ENCODE measurements at places on chromosomes 11 and 22.

- H3K27ac ChIP-seq = no peak overlapping the region
- no peaks in the 10 kb centered on the region for H3K36me3 ChIP-seq
- H3K4me3 ChIP-seq = no peak overlapping the region
- no peaks in the 10 kb centered on the region for H3K27me3 ChIP-seq
- no peaks in the 10 kb centered on the region for H3K4me1 ChIP-seq
Measured at GRCh38 chr22:33848251-33848650, 72.0 kb downstream of the LARGE1 start.

DNA sequence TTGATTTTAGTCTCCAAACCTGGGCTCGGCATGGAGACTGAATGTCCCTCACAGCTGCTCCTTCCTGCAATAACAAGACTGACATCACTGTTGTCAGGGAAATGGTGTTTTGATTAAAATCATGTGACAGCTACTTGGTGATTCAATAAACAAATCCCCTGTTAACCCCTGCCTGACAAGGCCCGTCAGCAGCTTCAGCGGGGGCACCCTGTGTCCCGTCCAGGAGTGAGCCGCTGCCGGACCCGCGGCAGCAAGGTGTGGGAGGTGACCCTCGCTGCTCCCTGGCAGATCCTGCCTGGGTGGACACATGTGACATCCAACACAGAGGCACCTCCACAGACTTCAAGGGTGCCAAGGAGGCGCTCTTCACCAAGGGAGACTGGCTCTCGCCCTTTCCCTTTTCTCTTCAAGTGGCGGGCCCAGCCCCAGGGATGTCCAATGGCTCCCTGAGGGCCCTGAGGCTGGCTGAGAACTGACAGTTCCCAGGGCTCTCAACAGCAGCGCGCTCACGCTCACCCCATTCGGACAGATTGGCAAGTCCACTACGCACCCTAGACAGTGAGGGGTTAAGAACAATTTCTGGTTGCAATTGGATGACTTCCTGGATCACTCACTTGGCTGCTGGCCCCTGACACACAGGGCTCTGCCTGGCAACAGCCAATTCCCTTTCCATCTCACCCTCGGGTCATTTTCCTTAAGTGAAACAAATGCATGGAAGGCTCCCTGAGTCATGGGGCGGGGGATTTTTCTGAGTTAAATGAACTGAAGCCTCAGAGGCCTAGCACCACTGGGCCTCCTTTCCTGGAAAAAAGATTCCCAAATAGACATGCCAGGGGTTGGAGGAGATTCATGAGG lies 30.7 kb downstream of the PPP2R1B start:
- no peak overlapping the region for H3K27ac ChIP-seq
- H3K27me3 ChIP-seq = no peaks in the 10 kb centered on the region
- H3K4me1 ChIP-seq = no peaks in the 10 kb centered on the region
- DNase-seq = no peak
- H3K4me3 ChIP-seq = no peak overlapping the region

DNA sequence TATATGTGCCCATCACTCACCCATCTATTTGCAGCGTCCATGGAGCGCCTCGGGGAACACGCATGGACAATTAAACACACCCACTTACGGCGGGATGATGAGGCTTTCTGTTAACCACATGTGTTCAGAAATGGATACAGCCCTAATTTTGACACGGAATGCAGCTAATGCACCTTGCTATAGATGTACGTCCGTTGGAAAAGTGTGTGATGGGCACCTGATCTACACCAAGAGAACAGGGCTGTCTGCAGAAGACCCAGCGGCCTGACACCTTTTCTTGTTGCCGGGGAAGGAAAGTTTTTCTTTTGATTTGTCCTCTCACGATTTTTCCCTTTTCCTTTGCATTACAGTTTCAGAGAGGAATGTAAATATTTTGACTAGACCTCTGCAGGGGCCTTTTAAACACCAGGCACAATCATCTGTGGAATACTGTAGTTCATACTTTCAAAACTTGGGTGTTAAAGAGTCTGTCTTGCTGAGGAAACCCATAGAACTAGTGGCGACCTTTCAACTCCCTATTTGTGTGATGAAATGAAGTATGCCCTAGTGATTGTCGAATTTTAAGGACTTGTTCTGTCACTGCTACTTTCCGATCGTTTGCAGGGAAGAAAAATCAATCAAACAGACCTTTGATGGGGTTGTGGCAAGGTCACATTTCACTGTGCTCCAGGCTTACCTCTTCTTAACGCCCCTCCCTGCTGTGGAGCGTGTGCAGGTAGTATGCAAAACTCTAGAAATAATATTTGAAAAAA lies 16.5 kb upstream of the PAX6 start:
- no peak for DNase-seq
- no peak overlapping the region for H3K27ac ChIP-seq
- H3K4me1 ChIP-seq = no peaks in the 10 kb centered on the region
- H3K36me3 ChIP-seq = no peaks in the 10 kb centered on the region

DNA sequence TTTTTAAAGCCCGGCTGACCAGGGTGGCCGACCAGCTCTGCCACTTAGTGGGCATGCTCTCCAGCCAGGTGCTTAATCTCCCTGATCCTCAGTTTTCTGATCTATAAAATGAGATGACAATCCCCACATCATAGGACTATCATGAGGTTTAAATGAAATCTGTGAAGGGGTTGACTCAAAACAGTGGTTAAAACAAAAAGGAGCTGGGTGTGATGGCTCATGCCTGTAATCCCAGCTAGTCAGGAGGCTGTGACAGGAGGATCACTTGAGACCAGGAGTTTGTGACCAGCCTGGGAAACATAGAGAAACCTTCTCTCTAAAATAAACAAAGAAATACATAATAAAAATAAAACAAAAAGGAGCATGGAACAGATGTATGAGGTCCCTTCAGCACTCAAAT lies 3.6 kb upstream of the C11orf86 start:
- H3K27me3 ChIP-seq = no peaks in the 10 kb centered on the region
- no peak for DNase-seq
- no peaks in the 10 kb centered on the region for H3K4me1 ChIP-seq
- no peaks in the 10 kb centered on the region for H3K36me3 ChIP-seq
- no peak overlapping the region for H3K27ac ChIP-seq

- H3K4me1 ChIP-seq = no peaks in the 10 kb centered on the region
- H3K4me3 ChIP-seq = no peak overlapping the region
- no peak for DNase-seq
- H3K27me3 ChIP-seq = no peaks in the 10 kb centered on the region
- no peak overlapping the region for H3K27ac ChIP-seq
- H3K36me3 ChIP-seq = no peaks in the 10 kb centered on the region
Measured at GRCh38 chr11:28794405-28794804, 686.2 kb downstream of the METTL15 start.

DNA sequence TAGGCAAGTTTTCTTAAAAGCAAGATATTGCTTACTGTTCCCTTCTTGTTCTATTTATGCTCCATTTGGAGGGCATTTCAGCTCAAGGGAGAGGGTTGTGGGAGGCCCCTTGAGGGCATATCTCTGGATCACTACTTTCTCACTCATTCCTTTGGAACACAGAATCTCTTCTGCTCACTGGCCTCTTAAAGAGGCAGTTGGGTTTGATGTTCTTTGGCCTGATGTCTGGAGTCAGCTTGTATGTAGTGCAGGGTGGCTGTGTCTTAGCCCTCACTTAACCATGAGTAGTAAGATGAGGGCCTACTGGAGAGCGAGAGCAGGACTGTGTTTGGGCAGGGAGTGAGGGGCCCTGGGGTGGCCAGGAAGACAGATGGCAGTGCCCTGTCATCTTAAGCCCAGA lies 3.6 kb downstream of the INCENP start:
- no peak overlapping the region for H3K4me3 ChIP-seq
- H3K4me1 ChIP-seq = peaks cover 11% of the 10 kb centered on the region
- H3K27ac ChIP-seq = no peak overlapping the region
- DNase-seq = no peak
- H3K27me3 ChIP-seq = no peaks in the 10 kb centered on the region
- H3K36me3 ChIP-seq = peaks cover 33% of the 10 kb centered on the region

- H3K27ac ChIP-seq = no peak overlapping the region
- DNase-seq = no peak
- H3K4me1 ChIP-seq = no peaks in the 10 kb centered on the region
- H3K4me3 ChIP-seq = no peak overlapping the region
Measured at GRCh38 chr11:134132808-134133207, 63.9 kb downstream of the JAM3 start.

DNA sequence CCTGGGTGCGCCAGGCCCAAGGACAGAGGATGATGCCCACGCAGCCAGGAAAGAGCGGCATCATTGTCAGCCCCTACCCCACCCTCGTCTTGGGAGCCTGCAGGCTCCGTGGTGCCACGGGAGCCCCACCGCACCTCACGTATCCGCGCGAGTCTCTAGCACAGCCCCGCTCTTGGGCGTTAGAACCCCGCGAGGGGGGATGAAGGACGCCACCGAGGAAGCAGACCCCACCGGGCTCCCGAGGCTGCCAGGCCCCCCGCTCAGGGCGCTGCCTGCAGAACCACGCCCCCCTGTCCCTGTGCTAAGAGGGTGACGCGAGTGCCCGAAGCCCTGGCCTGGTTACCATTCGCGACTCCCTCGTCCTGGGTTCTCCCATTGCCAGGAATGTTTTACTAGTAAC lies 52.3 kb upstream of the MS4A8 start:
- no peak for DNase-seq
- no peak overlapping the region for H3K27ac ChIP-seq
- no peak overlapping the region for H3K4me3 ChIP-seq
- H3K27me3 ChIP-seq = no peaks in the 10 kb centered on the region

DNA sequence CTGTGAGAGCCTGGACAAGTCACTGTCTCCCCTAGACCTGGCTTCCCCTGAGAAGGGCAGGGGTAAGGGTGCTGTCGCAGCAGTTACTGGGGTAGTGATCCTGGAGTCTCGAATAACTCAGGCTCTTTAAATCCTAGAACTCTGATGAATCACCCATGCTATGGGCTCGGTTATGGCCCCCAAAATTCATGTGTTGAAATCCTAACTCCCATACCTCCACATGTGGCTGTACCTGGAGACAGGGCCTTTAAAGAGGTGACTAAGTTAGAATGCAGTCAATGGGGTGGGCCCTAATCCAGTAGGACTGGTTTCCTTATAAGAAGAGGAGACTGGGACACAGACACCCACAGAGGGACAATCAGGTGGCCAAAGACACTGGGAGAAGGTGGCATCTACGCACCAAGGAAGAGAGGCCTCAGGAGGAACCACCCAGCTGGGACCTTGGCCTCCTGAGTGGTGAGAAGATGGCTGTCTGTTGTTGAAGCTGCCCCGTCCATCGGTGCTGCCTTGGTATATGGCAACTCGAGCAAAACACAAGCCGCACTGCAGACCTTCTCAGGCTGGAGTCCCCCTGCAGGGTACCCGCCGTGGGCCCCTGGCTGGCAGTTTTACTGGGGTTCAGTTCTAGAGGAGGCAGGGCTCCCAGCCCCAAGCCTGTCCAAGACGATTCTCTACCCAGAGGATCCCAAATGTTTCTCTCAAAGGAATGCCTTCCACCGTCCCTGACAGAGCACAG lies 48.8 kb upstream of the SHISAL1 start:
- H3K4me3 ChIP-seq = no peak overlapping the region
- no peak overlapping the region for H3K27ac ChIP-seq
- no peaks in the 10 kb centered on the region for H3K36me3 ChIP-seq
- DNase-seq = no peak

- no peaks in the 10 kb centered on the region for H3K4me1 ChIP-seq
- DNase-seq = no peak
- H3K4me3 ChIP-seq = no peak overlapping the region
Measured at GRCh38 chr11:13209379-13209778, 68.2 kb upstream of the BMAL1 start.

GRCh38 chr11:123587559-123587958 lies 66.9 kb downstream of the SCN3B start:
- H3K27me3 ChIP-seq = no peaks in the 10 kb centered on the region
- no peaks in the 10 kb centered on the region for H3K4me1 ChIP-seq
- H3K27ac ChIP-seq = no peak overlapping the region
- no peaks in the 10 kb centered on the region for H3K36me3 ChIP-seq
- no peak overlapping the region for H3K4me3 ChIP-seq

- DNase-seq = peak; percentile 60
- peak overlapping the region; percentile 9 for H3K4me3 ChIP-seq
- H3K27ac ChIP-seq = peak overlapping the region; percentile 79
- H3K27me3 ChIP-seq = no peaks in the 10 kb centered on the region
- no peaks in the 10 kb centered on the region for H3K36me3 ChIP-seq
- peaks cover 25% of the 10 kb centered on the region for H3K4me1 ChIP-seq
Measured at GRCh38 chr11:45079943-45080719, 66.3 kb upstream of the PRDM11 start.

GRCh38 chr11:5620651-5621521 lies 3.9 kb upstream of the TRIM34 start:
- H3K27ac ChIP-seq = no peak overlapping the region
- no peak for DNase-seq
- no peak overlapping the region for H3K4me3 ChIP-seq
- no peaks in the 10 kb centered on the region for H3K27me3 ChIP-seq

- no peak for DNase-seq
- H3K27me3 ChIP-seq = peaks cover 5% of the 10 kb centered on the region
- H3K4me1 ChIP-seq = no peaks in the 10 kb centered on the region
- H3K36me3 ChIP-seq = no peaks in the 10 kb centered on the region
Measured at GRCh38 chr11:35567737-35568465, 42.5 kb upstream of the PAMR1 start.
